ENCODE measurements at places on chromosomes 7 and 10. TPM values are rescaled to one million over a fixed set of nuclear protein-coding genes. Genes with fewer than 3 reads are reported as not detected.

Gene PHKG1
- not detected for total RNA-seq

- no peaks in the 10 kb centered on the region for H3K4me1 ChIP-seq
- DNase-seq: no peak
- H3K4me3 ChIP-seq: no peak overlapping the region
- no peak overlapping the region for H3K27ac ChIP-seq
- no peaks in the 10 kb centered on the region for H3K27me3 ChIP-seq
These were observed 91.1 kb downstream of the PPP1R9A start for GRCh38 chr7:94998266-94999068.

Gene HABP2
- total RNA-seq: not detected

- no peak overlapping the region for H3K27ac ChIP-seq
- no peak overlapping the region for H3K4me3 ChIP-seq
- DNase-seq: no peak
- no peaks in the 10 kb centered on the region for H3K4me1 ChIP-seq
These were observed 68.0 kb upstream of the ZNF438 start for GRCh38 chr10:31099664-31100063.

GRCh38 chr7:97480772-97481390 is 251.0 kb upstream of the TAC1 start:
- H3K27me3 ChIP-seq: no peaks in the 10 kb centered on the region
- H3K27ac ChIP-seq: no peak overlapping the region
- no peaks in the 10 kb centered on the region for H3K4me1 ChIP-seq
- no peak for DNase-seq
- H3K36me3 ChIP-seq: no peaks in the 10 kb centered on the region

Measured in vagina (tissue), 2 donors.